ENCODE measurements at places on chromosomes 3 and 15. TPM values are rescaled to one million over a fixed set of nuclear protein-coding genes. Genes with fewer than 3 reads are reported as not detected.

The MYEF2 gene
- 23.3 TPM for total RNA-seq

The CASR gene
- not detected for total RNA-seq

The STOML1 gene
- total RNA-seq, result 12.0 TPM

The CCR9 gene
- not detected for total RNA-seq

The LIPH gene
- not detected for total RNA-seq

The UBA7 gene
- total RNA-seq, result 249 TPM

The TTLL13 gene
- 0.87 TPM for total RNA-seq

The TUSC7 gene
- total RNA-seq, result not detected

The C2CD4B gene
- not detected for total RNA-seq

The LRRIQ4 gene
- not detected for total RNA-seq

The RPL35A gene
- total RNA-seq, result 993 TPM

The CLDN16 gene
- total RNA-seq, result not detected

The SI gene
- not detected for total RNA-seq

The UPK1B gene
- not detected for total RNA-seq

The ECE2 gene
- total RNA-seq, result not detected

The CHAC1 gene
- total RNA-seq, result 6.7 TPM

The GOLGA8N gene
- total RNA-seq, result 9.2 TPM

The ADAMTS7 gene
- 0.10 TPM for total RNA-seq

The CADPS gene
- total RNA-seq, result not detected

The ANKRD34C gene
- total RNA-seq, result not detected

The SLC15A2 gene
- total RNA-seq, result 2.2 TPM

The NR1I2 gene
- 0.10 TPM for total RNA-seq

The MAGEL2 gene
- total RNA-seq, result not detected

The C2CD4A gene
- total RNA-seq, result not detected

The EFHB gene
- 0.33 TPM for total RNA-seq

The GPR149 gene
- total RNA-seq, result not detected

The RAB27A gene
- total RNA-seq, result 65.8 TPM

The SLC28A2 gene
- total RNA-seq, result not detected

The MUSTN1 gene
- not detected for total RNA-seq

The PODXL2 gene
- total RNA-seq, result 2.7 TPM

The NEK10 gene
- 0.56 TPM for total RNA-seq

The CCR2 gene
- 29.1 TPM for total RNA-seq

The TMEM207 gene
- not detected for total RNA-seq

The DUOXA1 gene
- not detected for total RNA-seq

The PLD1 gene
- 0.94 TPM for total RNA-seq

The ZBTB20 gene
- 11.0 TPM for total RNA-seq

The CPA3 gene
- not detected for total RNA-seq

The DPPA4 gene
- not detected for total RNA-seq

The CATSPER2 gene
- total RNA-seq, result 1.4 TPM

The ANKRD63 gene
- total RNA-seq, result not detected

The RTP4 gene
- 18.9 TPM for total RNA-seq

The FBXW12 gene
- total RNA-seq, result not detected

The ALDH1A2 gene
- not detected for total RNA-seq

The FBXO40 gene
- not detected for total RNA-seq

The ITIH4 gene
- total RNA-seq, result 28.6 TPM

The NPAP1 gene
- not detected for total RNA-seq

The CNTN3 gene
- total RNA-seq, result not detected

The MCTP2 gene
- total RNA-seq, result 17.0 TPM

The PLS1 gene
- total RNA-seq, result 2.1 TPM

The KNG1 gene
- not detected for total RNA-seq

The RAF1 gene
- 90.9 TPM for total RNA-seq

The P3H2 gene
- not detected for total RNA-seq

The FANCD2 gene
- 61.2 TPM for total RNA-seq

The SPATA12 gene
- total RNA-seq, result not detected

The IQCF5 gene
- total RNA-seq, result not detected

The SNRPN gene
- total RNA-seq, result 54.6 TPM

The SCAMP5 gene
- total RNA-seq, result 2.0 TPM
